Stimulated activated CD8-positive, alpha-beta memory T cell treated with anti-CD3 and anti-CD28 coated beads, Interleukin-4, amount 100 ng/mL, for 1 hour (primary cell): ENCODE measurements at places on chromosomes 1 and 21.

GRCh38 chr1:85283475-85284199, 7.2 kb upstream of the BCL10 start:
- DNase-seq, result no peak

GRCh38 chr1:183893561-183894289, 88.8 kb downstream of the RGL1 start:
- DNase-seq, result no peak

DNA sequence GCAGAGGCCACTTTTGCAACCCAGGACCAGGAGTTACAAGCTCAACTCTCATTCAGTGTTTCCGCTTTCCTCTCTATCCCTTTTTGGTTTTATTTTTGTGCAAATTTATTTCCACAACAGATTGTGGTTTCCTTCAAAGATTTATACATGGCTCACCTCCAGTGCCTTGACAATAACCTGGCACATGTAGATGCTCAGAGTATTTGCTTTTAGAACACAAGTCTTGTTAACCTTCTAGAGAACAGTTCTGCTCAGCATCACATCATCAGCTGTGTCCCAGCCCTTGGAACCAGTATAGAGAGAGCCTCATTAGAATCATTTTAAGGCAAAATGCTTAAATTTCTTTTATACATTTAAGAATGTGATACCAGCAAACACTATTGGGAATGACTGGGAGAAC, 133.7 kb downstream of the TENT5C start:
- DNase-seq, result no peak

GRCh38 chr1:156860113-156860627, 495 bp upstream of the NTRK1 start:
- peak; percentile 36 for DNase-seq

DNA sequence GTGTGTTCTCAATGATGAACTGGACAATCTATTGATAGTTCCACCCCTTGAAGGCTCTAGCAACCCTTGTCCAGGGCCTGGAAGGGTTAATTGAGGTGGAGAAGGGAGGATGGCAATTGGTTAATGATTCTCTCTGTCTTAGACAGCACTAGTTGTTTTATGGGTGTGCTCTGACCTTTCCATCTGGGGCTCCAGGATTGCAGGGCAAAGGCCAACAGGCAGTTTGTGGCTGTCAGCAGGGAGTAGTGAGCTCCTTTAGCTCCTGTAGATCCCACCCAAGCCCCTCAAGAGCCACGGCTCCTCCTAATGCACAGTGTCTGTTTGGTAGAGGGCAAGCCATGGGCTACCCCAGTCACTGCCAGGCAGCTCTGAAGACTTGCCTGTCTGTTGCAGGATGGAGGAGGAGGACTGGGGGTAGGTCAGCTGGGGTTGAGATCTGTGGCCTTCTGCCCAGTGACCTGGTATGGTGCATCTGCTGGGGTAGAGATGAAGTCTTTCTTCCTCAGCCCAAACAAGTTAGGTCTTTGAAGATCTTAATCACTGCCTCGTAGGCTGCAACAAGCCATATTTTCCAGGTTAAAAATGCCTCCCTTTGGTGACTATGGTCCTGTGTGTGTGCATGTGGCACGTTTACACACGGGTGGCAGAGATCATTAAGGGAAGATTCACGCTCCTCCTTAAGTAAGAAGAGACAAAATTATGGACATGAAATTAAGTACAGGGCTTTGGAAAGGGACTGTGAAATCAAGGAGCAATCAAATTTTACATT, 7.7 kb downstream of the MROH7 start:
- no peak for DNase-seq
